DMS 273 treated with DMSO at 0.1 percent for 48 hours (cell line): ENCODE measurements at places on chromosomes 11 and 22.

- DNase-seq = no peak
Measured at GRCh38 chr11:61489833-61490721, 18.5 kb upstream of the LRRC10B start.

DNA sequence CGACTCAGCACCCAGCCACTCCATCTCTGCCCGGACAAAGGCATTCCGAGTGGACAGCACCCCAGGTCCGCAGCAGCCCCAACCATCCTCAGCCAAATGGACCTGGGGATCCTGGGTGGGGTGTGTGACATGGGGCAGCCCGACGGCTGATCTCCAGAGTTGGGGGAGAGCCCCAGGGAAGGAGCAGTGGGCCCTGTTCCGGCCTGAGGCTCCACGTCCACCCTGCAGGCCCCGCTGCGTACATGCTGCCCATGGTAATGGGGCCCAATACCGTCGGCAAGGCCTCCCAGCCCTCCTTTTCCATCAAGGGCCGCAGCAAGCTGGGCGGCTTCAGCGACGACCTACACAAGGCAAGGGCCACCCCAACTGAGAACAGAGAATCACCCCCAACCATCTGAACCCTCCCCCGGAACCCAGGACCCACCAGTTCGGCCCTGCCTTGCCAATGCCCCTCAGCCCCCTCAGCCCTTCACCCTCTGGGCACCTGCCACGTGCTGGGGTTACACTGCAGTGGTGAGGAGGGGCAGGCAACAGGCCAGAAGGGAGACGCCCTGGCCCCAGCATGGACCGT is 5.4 kb downstream of the SCGB1C1 start:
- DNase-seq = no peak

DNA sequence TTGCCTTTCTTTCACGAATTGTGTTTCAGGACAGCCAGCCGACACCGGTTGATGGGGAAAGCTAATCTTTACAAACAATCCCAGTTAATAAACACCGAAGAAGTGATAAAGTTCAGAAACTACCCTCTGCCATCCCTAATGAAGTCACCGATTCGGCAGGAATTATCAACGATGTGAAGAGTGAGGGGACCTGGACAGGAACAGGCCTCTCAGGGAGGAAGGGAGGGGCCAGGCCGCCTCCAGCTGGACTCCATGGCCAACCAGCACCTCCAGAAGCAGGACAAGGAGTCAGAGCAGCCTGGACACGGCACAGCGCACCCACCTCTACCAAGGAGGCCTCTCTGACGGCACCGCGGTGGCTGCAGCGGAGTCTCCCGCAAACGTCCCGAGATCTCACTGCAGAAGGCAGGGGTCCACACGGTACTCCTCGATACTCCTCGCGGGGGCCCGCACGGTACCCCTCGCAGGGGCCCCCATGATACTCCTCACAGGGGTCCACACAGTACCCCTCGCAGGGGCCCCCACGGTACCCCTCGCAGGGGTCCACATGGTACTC is 3.9 kb downstream of the TOLLIP start:
- DNase-seq = no peak

DNA sequence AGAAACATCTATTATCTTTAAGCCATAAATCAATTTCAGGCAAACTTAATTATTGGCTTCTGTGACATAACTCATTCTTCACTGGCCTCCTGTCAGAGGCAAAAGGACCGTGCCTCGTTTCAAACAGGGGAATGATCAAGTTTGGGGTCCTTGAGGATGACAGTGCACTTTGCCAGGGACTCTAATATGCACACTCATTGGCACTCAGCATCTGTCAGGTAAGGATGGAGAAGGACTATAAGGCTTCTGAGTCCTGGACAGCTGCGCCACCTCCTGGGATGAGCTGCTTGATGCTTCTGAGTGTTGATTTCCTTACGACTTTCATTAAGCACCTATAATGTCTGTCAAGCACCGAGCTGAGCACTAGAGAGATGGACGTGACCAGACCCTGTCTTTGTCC is 20.2 kb downstream of the BPIFC start:
- no peak for DNase-seq

DNA sequence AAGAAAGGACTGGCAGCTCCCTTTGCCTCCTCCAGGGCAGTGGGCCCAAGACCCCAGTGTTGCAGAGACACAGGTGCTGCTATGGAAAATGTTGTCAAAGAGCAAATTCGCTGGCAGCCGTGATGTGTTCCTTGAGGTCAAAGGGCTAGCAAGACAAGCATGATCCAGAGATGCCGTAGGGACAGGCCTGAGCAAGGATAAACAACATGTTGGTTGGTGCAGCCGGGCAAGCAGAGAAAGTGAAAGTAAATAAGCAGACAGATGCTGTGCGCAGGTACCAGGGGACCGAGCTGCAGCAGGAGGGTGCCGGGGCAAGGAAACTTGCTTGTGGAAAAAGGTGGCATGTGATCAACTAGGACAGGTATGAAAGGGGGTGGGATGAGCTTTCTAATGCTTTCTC is 125.5 kb upstream of the NECTIN1 start:
- DNase-seq = no peak

GRCh38 chr11:119305556-119306372 is 11.2 kb downstream of the MCAM start:
- no peak for DNase-seq

DNA sequence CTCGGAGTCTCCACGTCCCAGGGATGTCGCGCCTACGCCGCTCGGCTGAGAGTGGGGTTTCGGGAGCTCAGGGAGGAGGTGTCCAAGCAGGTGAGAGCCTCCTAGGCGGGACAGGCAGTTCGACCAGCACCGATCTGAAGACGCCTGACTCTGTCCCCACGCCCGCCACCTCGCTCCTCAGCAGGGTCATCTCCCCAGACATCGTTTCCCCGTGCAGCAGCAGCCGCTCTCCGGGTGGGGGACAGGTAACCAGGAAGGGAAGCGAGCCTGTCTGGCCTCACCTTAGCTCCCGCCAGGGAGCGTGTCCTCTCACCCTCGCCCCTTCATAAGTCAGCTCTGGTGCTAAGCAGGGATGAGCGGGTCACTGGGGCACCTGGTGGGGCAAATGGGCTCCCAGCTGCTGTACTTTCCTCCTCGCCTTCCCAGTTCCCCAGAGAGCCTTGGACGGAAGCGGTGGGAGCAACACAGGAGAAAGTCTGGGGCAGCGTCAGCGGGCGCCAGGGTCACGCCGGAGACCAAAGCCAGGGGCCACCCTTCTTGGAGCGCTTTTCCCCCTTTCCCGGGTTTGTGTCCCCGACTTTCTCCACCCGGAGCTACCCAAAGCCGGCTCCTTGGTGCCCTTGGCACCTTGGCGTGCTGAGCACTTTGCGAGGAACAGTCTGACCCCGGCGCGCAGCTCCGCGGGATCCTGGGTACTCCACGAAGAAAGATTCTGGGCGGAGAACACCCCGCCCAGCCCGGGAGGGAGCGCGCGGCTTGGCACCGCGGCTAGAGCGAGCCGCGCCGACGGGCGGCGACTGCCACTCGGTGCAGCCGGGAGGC is 1.6 kb downstream of the SPON1 start:
- no peak for DNase-seq

- no peak for DNase-seq
Measured at GRCh38 chr11:79374727-79375126, 66.1 kb downstream of the TENM4 start.

DNA sequence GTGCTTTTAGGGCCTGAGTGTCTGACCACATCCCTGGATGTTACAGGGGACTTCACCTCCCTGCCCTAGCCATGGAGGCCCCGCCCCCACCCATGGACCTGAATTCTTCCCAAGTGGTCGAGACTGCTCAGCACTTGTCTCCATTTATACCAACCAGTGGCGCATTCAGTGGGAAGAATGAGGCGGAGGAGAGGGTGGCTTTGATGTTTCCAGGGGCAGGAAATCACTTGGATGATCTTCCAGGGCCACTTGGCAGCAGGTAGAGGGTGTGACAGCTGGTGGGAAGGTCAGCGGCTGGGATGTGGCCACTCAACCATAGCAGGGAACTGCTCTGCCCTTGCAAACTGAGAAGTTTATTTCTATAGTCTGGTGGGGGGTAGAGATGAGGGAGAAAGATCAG is 155.1 kb upstream of the BLID start:
- DNase-seq = no peak
